A172 (cell line): ENCODE measurements at places on chromosomes 5 and 9.
A peak's percentile ranks its signal among the peaks of the same experiment; 100 is the strongest.

DNA sequence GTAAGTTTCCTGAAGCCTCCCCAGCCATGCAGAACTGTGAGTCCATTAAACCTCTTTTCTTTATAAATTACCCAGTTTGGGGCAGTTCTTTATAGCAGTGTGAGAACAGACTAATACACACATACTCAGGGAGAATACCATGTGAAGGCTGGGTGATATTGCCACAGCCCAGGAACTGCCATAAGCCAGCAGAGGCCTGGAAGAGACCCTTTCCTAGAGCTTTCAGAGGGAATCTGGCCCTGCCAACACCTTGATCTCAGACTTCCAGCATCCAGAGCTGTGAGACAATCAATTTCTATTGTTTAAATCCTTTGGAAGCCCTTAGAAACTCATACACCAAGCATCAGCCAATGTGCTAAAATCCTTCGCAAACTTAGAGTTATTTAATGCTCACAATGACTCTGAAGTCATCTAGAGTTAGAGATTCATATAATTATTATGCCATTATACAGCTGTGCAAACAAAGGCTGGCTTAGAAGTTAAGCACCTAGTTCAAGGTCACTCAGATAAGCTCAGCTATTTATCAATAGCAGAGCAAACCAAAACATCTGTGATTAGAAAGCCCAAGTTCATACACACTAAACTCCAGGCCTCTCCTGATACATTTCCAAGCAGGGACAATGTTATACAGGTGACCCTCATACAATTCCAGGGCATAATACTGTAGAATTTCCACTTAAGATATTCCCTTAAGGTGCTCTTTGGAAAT lies 531.8 kb upstream of the DAP start:
- no peak for DNase-seq

GRCh38 chr9:113918697-113919350 lies 42.7 kb downstream of the ZNF618 start:
- DNase-seq = no peak

- peak; percentile 91 for DNase-seq
These were observed 341.4 kb upstream of the ACTBL2 start for GRCh38 chr5:57824047-57824446.

DNA sequence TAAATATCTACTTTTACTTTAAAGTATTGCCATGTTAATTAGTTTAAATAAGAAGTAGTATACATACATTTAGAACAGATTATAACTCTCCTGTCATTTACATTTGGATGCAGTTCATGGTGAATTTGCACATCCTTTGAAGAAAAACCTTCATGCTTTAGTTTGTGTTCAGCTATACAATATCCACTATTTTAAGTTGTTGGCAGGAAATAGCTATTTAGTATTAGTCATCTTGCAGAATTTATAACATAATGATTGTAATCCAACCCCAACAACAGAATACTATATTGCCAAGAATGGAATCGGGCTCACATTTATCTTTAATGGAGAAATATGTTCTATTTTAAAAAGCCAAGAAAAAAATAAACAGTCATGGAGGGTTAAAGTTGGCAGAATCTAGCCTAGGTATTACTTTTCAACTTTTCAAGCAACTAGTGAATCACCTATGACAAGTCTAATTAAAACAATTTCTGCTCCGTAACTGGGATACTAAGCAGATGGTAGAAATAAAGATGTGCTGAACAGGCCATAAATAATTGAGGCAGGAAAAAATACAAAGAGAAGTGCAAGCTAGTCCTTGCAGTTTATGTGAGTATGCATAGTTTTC lies 1170.6 kb upstream of the NUDT12 start:
- DNase-seq = peak; percentile 4

DNA sequence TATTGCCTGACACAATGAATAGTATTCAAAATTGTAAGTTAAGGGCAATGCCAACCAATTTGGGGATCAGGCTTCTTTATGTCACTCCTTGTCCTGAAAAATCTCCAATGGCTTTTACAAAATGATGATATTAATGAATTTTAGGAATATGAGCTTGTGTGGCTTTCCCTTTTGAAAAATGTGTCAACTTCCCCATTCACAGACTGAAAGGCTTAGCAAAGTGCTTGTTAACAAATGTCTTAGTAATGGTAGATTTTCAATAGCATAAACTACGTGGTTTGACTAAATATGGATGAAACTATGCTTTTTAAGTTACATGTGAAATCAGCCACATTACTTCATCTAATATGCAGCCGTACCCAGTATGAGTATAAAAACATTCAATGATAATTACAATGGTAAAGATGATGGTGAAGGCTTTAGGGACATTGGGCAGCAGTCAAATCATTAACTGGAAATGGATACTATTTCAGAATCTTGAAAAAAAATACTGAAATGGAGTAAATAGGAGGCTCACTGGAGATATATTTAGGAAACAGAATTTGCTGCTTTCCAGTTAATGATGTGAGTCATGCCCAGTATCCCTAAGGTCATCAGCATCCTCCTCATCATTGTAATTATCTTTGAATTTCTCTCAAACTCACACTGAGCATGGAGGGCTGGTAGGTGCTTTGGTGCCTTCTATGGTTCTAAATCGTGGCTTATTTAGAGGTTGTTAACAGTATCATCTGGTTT lies 113.3 kb upstream of the ZNF608 start:
- no peak for DNase-seq

- no peak for DNase-seq
These were observed 557.3 kb upstream of the SEMA6A start for GRCh38 chr5:117131876-117132275.

- no peak for DNase-seq
These were observed 73.0 kb upstream of the NR5A1 start for GRCh38 chr9:124580186-124580585.

GRCh38 chr5:97111616-97112015 lies 30.8 kb downstream of the LIX1 start:
- DNase-seq = no peak

DNA sequence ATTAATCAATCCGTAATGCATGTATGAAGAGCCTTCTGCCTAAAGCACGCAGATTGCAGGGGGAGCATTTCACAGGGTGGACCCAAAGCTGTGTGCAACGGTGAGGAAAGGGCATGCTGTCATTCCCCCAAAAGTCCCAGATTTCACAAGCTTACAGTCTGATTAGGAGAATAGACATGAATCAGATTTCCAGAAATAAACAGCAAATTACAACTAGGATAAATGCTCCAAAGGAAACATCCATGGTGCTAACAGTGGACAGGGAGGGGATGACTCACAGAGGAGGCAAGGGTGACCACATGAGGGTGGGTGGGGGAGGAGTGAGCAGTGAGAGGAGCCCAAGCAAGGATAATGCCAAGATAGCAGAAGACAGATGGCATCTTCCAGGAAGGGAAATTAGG lies 258.4 kb upstream of the TAS2R1 start:
- DNase-seq = peak; percentile 84
